Osteoblast (primary cell): ENCODE measurements at places on chromosomes 6 and 20. TPM values are rescaled to one million over a fixed set of nuclear protein-coding genes. Genes with fewer than 3 reads are reported as not detected.

DNA sequence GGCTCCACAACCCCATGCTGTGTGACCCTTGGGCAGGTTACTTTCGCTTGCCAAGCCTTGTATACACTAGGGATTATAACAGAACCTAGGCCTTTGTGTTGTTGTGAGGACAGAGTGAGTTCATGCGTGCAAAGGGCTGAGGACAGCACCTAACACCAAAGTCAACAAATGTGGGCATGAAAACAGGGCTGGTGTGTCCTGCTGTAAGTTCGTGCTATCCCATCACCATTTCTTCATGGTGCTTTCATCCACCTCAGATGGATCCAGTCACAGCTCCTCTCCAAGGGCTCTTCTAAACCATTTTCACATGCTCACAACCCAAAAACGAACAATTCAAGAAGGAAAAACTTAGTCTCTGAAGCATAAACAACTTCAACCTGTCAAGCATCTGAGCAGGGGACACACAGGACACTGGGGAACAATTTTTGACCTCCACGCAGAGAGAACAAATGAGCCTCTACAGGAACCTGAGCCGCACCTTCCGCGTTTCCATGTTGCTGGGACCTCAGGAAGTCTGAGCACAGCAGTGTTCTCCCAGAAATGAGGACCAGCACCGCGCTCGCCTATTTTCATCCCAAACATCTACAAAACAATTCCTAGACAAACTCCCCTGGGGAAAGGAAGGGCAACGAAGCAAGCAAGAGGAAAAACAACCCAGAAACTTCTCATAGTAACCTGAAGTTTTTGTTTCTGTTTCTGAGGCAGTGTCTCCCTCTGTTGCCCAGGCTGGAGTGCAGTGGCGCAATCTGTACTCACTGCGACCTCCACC, 3.1 kb downstream of the LRP11 start:
- DNase-seq = no peak

DNA sequence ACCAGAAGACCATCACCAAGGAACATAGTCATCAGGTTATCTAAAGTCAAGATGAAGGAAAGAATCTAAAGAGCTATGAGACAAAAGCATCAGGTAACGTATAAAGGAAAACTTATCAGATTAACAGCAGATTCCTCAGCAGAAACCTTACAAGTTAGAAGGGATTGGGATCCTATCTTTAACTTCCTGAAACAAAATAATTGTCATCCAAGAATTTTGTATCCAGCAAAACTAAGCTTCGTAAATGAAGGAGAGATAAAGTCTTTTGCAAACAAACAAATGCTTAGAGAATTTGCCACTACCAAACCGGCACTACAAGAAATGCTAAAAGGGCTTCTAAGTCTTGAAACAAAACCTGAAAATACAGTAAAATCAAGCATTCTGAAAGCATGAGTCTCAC, 71.0 kb downstream of the HECA start:
- DNase-seq = no peak

- no peak for DNase-seq
Observed at GRCh38 chr6:138307352-138307751, 70.4 kb upstream of the SMIM28 start.

- DNase-seq = no peak
Observed at GRCh38 chr6:98539741-98540140, 294.6 kb upstream of the POU3F2 start.

- no peak for DNase-seq
Observed at GRCh38 chr6:168598251-168599117, 157.5 kb downstream of the SMOC2 start.

CST5 gene
- total RNA-seq = not detected in 2 replicates

C20orf202 gene
- total RNA-seq = under 0.01 TPM in 1 of 2 replicates, not detected in the other

ABHD16B gene
- not detected in 2 replicates for total RNA-seq

PRDM13 gene
- total RNA-seq = not detected in 2 replicates

SNAI1 gene
- 1.8 and 2.1 TPM in 2 replicates for total RNA-seq

TRIM15 gene
- not detected in 2 replicates for total RNA-seq
